ENCODE measurements at places on chromosomes 6 and 20. TPM values are rescaled to one million over a fixed set of nuclear protein-coding genes. Genes with fewer than 3 reads are reported as not detected.

Gene IL17F
- total RNA-seq, result not detected

Gene PTPRK
- 45.8 TPM for total RNA-seq

Gene DSE
- 51.7 TPM for total RNA-seq

Gene C20orf96
- total RNA-seq, result 1.4 TPM

Gene CLVS2
- total RNA-seq, result 0.14 TPM

Gene TMEM217
- 0.46 TPM for total RNA-seq

Gene BMP7
- total RNA-seq, result 0.49 TPM

Gene COL9A3
- total RNA-seq, result 2.6 TPM

Gene SLC35F1
- not detected for total RNA-seq

Gene HLA-DRB5
- not detected for total RNA-seq

Gene IRF4
- not detected for total RNA-seq

Gene TRIM27
- total RNA-seq, result 32.7 TPM

Gene SAMD5
- total RNA-seq, result 0.37 TPM

Gene ZNF334
- 2.0 TPM for total RNA-seq

Gene POPDC3
- 3.3 TPM for total RNA-seq

Gene ZNF165
- total RNA-seq, result 2.5 TPM

Gene HLA-G
- 5.9 TPM for total RNA-seq

Gene SAPCD1
- total RNA-seq, result 0.63 TPM

Gene LST1
- total RNA-seq, result not detected

Gene TREM2
- 7.9 TPM for total RNA-seq

Gene BMP6
- total RNA-seq, result 0.46 TPM

Gene HSPA1A
- 93.2 TPM for total RNA-seq

Gene SRMS
- 0.35 TPM for total RNA-seq

Gene DDO
- not detected for total RNA-seq

Gene KCNK16
- not detected for total RNA-seq

Gene SSTR4
- total RNA-seq, result not detected

Gene TP53TG5
- not detected for total RNA-seq

Gene PPIL4
- total RNA-seq, result 16.4 TPM

Gene ECT2L
- not detected for total RNA-seq

Gene CYP24A1
- 6.3 TPM for total RNA-seq

Gene MYH7B
- under 0.01 TPM for total RNA-seq

Gene ANKEF1
- total RNA-seq, result 9.0 TPM

Gene NRSN1
- total RNA-seq, result not detected

Gene SEL1L2
- total RNA-seq, result not detected

Gene ZMYND8
- 22.0 TPM for total RNA-seq

Gene HFE
- 8.0 TPM for total RNA-seq

Gene PGC
- total RNA-seq, result not detected

Gene BPIFB4
- total RNA-seq, result not detected

Gene CRIP3
- total RNA-seq, result not detected

Gene FRS3
- total RNA-seq, result 1.2 TPM

Gene SRSF12
- 0.19 TPM for total RNA-seq

Gene HSPA1L
- total RNA-seq, result 0.14 TPM

Gene RMND1
- total RNA-seq, result 24.6 TPM

Gene DOK5
- total RNA-seq, result not detected

Gene MEP1A
- 0.21 TPM for total RNA-seq

Gene CUL7
- 15.2 TPM for total RNA-seq

Gene C20orf204
- 0.74 TPM for total RNA-seq

Gene KCNQ5
- 1.5 TPM for total RNA-seq

Gene FAM110A
- 29.8 TPM for total RNA-seq

Gene ANKS1A
- 18.5 TPM for total RNA-seq

Gene CCN2
- 16.1 TPM for total RNA-seq

Gene RAB22A
- total RNA-seq, result 17.3 TPM

Gene GNRH2
- total RNA-seq, result not detected

Gene MEI4
- total RNA-seq, result not detected
